Stimulated activated naive B cell treated with anti-CD40 and anti-IgM and Interleukin-4, amounts not matched to agents 10 μg/mL and 1 μg/mL and 100 μg/mL, for 72 hours (primary cell): ENCODE measurements at places on chromosomes 4 and X.

DNA sequence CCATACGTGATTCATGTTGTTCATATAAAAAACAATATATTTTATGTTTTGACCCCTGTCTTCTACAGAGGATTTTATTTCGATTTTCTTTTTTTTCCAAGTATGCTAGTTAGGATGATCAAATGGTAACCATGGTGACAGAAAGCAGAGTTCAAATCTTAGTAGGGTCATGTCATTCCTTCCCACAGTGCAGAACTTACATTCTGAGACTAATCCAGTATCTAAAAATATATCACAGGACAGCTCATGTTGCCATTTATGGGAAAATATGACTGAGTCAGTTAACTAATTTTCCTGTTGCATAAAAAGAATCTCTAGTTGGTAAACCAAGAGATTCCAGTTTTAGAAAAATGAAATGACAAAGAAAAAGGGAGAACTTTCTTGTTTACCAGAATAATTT is 209.5 kb downstream of the PARM1 start:
- no peak for DNase-seq

- DNase-seq, result no peak
Measured at GRCh38 chr4:1445716-1446445, 39.6 kb upstream of the NKX1-1 start.

DNA sequence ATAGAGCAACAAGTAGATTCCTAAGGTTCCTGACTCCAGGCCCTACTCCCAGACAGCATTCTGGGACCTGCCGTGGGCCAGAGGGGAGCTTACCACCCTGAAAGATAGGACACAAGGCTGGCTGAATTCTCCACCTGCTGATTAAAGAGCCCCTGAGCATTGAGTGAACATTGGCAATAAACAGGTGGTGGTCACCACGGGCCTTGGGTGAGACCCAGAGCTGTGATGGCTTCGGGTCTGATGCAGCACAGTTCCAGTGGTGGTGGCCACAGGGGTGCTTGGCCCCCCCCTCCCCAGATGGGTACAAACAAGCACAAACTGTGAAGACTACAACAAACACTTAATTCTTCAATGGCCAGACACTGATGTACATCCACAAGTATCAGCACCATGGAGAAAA is 444.6 kb downstream of the GASK1B start:
- no peak for DNase-seq

GRCh38 chr4:74117024-74117534 is 18.1 kb upstream of the CXCL2 start:
- DNase-seq, result no peak

- DNase-seq, result no peak
Measured at GRCh38 chr4:8571702-8572685, 8.2 kb upstream of the GPR78 start.

- no peak for DNase-seq
Measured at GRCh38 chrX:150512461-150512901, 55.9 kb upstream of the MTM1 start.

GRCh38 chr4:78370631-78371372 is 180.8 kb upstream of the ANXA3 start:
- no peak for DNase-seq

DNA sequence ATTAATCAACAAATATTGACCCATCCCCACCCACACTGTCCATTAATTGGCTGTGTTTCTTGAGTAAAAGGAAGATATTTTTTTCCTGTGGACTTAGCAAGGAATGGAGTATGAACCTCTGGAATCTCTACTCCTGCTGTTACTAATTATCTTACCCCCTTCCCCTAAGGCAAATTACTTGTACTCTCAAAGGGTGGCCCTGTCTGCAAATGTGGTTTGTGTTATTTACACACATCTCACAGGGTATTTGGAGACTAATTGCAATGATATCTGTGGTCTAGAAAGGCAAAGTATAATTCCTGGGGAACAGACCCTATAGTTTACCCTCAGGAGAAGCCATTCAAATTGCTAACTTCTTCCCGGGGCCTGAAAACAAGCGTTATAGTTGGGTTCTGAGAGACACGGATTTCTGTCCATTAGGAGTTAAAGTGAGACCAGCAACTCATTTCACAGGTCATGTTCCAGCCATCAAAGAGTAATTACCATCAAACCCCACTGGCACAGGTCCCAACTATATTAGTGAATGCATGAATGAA is 133.0 kb upstream of the RASGEF1B start:
- DNase-seq, result no peak

DNA sequence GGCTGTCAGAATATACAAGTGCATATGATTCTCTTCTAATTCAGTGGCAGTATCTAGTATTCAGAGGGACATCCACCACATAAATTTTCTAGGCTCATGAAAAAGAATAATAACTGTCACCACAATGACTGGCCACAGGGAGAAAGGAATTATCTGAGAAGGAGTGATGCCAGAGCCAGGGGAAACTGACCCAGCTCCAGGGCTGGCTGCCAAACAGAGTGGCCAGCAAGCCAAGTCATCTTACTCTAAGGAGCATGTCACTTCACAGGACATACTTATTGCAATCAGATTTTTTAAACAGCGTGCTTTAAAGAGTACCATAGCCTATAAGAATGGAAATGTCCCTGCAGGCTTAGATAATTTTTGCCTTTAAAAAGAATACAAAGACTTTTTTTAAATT is 5.8 kb upstream of the SEPTIN11 start:
- no peak for DNase-seq

GRCh38 chr4:82560853-82561785 is 669 bp downstream of the TMEM150C start:
- DNase-seq, result no peak

GRCh38 chrX:10603612-10604011 is 16.8 kb downstream of the MID1 start:
- no peak for DNase-seq
